Hematopoietic multipotent progenitor cell treated with erythropoietin and hydrocortisone succinate and interleukin-3 and kit ligand, for 15 days (in vitro differentiated cells): ENCODE measurements at places on chromosomes 6 and 20.

DNA sequence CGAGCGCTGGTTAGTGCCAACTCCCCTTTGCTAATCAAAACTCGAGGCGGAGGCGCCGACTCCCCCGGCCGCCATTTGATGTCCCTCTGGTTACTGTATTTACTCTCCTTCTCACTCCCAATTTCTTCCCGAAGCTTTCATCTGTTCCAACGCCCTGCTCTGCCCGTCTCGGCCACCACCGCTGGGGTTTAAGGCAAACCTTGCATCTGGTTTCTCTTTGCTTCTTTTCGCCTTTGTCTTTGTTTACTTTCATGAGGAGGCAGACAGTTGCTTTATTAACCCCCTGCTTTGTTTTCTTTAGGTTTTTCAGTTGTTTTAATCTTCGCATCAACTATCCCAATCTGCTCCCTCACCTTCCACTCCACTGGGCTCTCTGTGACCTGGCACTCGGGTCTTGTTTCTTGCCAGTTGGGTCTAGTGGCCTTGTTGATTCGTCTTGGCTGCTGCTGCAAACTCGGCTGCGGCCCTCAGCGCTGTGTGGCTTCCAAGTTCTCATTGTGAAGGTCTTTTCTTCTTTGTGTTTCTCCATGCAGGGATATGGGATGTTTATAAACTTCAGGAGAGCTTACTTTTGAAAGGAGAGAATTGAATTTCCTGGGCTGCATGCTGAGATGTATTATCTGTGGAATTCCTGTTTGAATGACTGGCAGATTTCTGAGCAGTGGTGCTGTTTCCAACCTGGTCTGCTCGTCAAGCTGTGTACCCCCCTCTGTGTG lies 155.1 kb downstream of the CDC5L start:
- no peak for DNase-seq

DNA sequence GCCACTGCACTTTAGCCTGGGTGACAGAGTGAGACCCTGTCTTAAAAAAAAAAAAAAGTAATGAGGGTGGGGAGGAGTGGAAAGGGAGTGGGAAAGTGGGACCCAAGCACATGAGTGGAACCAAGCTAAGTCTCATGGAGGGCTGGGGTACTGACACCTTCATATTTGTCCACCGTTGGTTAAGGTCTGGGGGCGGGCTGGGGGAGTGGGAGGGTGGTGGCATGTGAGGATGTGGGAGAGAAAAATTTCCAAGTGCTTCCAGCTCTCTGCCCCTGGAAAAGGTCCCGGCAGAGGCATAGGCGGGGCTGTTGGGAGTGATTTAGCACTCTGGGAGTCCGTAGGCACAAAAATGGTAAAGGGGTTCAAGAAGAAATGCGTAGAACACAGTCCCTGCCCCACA lies 6.1 kb downstream of the PSORS1C2 start:
- DNase-seq: no peak

DNA sequence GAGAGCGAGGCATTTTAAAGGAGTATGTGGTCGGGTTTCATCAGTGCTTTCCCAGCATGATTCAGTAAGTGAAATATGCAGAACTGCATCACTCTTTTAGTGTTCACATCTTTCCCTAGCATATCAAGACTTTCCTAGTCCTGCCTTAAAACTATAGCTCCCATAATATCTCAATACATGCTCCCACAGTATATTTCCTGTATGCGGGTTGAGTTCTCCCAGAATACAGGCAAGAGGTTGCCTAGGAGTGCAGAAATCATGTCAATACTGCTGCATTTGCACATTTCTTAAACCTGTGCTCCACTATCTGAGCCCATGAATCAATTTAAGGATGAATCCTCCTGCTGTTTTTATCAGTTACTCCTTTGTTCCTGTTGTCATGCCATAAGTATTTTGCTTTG lies 386.6 kb upstream of the SLC35B3 start:
- no peak for DNase-seq

DNA sequence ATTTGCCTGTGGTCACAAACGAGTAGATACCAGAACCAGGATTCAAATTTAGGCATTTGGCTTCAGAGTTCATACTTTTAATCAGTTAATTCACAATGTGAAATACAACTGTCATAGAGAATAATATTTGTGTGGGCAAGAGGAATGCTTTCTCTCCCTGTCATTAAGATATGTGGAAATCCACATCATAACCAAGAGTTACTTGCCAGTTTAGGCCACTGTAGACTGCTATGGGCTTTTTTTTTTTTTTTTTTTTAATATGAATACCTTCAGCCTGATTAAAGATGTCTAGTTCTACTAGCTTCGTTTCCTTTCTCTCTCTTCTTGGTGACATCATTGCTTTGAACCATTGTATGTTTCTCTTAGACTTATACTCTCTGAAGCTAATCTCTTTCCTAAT lies 244.9 kb downstream of the ZFAND3 start:
- no peak for DNase-seq

DNA sequence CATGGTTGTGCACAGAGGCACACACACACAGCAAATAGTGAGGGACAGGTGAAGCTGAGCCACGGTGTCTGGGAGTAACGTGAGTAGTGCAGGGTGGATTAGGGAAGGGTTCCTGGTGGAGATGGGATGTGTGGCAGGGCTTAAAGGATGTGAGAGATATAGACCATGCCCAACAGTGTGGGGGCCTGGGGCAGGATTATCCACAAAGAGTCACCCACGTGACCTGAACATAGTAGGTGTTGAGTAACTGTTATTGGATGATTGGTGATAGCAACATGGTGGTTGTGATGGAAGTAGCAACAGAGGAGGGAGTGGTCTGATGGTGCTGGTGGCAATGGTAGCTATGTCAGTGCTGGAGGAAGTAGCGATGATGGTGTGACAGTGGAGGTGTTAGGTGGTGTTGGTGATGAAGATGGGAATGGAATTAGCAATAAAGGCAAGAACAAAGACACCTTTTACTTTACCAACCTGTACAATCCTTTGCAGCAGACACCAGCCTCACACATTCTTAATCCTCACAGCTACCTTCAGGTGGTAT lies 135.1 kb downstream of the MRPL14 start:
- no peak for DNase-seq

DNA sequence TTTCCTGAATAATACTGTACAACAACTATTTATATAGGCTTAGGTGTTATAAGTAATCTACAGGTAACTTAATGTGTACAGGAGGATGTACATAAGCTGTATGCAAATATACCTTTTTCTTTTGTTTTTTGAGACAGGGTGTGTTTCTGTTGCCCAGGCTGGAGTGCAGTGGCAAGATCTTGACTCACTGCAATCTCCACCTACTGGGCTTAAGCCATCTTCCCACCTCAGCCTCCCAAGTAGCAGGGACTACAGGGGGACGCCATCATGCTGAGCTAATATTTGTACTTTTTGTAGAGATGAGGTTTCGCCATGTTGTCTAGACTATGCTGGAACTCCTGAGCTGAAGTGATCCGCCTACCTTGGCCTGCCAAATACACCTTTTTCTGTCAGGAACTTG lies 191.7 kb upstream of the ZNF217 start:
- DNase-seq: no peak

DNA sequence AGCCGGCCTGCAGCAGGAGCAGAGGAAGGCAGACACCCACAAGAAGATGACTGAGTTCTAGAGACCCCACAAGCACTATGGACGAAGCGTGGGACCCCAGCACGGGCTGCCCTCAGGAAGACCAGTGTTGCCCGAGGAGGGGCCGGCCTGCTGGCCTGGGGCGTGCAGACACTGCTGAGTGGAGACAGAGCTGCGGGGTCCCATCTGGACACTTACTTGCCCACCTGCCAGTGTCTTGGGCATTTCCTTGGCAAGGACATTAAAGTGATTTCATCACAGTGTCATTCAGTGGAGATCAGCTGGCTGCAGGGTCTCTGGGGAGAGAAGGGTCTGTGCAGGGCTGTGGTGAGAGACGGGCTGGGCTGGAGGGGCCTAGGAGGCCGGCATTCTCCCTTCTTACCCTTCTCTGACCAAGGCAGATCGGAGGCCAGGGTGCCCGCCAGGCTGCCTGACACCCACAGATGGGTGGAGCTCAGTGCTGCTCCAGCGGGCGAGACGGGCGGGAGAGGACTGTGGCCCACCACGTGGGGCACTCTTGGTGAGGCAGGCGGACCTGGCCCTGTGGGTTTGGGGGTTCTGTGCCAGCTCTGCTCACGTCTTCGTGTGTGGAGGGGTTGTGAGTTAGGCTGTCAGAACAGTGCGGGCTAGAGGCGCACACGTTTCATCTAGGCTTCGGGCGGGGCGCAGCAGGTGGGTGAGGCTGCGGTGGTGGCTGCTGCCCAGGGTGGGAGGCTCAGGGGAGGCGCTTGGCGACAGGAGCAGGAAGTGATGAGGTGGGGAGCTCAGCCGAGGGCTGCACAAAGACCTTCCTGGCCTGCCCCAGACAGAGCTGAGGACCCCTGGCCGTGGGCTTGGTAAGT lies at the start of gene LIME1:
Gene LIME1 (plus strand): TSS at position 806 of the 860 bp plus-strand sequence. CDS start 886 bp downstream, outside the sequence.
- DNase-seq: peak; percentile 48

GRCh38 chr6:157651731-157652490 lies 171.1 kb upstream of the SNX9 start:
- DNase-seq: no peak
